Stomach (tissue), 19 donors: ENCODE measurements at places on chromosomes 2 and 18. TPM values are rescaled to one million over a fixed set of nuclear protein-coding genes. Genes with fewer than 3 reads are reported as not detected.

DNA sequence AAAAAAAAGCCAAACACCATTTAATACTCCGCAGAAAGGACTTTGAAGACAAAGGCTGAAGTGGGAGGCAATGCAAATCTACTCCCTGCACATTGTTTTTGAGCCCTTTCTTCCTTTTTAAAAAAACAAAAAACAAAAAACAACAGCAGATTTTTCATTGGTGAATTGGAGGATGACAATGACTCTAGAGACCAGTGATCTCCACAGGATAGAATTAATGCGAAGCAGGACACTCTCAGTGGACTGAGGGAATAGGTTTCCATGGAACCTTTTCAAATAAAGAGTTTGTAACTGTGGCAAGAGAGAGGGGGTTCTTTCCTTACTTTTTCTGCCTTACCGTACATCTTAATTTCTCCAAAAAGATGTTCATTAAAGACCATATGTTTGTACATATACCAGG lies 371.0 kb downstream of the MEIS1 start:
- no peak for DNase-seq

The CHRNA1 gene
- not detected for total RNA-seq

GRCh38 chr2:100935372-100935752 lies 66.7 kb upstream of the RPL31 start:
- DNase-seq: no peak

- DNase-seq: no peak
These were observed 46.2 kb upstream of the COPS8 start for GRCh38 chr2:237039301-237040031.
